ENCODE measurements at places on chromosomes 2 and 18.

GRCh38 chr18:45656194-45656770 is 41.0 kb downstream of the SLC14A2 start:
- H3K27me3 ChIP-seq: peaks cover under 1% of the 10 kb centered on the region
- no peaks in the 10 kb centered on the region for H3K4me1 ChIP-seq
- no peaks in the 10 kb centered on the region for H3K36me3 ChIP-seq
- H3K27ac ChIP-seq: no peak overlapping the region
- no peak overlapping the region for H3K4me3 ChIP-seq

DNA sequence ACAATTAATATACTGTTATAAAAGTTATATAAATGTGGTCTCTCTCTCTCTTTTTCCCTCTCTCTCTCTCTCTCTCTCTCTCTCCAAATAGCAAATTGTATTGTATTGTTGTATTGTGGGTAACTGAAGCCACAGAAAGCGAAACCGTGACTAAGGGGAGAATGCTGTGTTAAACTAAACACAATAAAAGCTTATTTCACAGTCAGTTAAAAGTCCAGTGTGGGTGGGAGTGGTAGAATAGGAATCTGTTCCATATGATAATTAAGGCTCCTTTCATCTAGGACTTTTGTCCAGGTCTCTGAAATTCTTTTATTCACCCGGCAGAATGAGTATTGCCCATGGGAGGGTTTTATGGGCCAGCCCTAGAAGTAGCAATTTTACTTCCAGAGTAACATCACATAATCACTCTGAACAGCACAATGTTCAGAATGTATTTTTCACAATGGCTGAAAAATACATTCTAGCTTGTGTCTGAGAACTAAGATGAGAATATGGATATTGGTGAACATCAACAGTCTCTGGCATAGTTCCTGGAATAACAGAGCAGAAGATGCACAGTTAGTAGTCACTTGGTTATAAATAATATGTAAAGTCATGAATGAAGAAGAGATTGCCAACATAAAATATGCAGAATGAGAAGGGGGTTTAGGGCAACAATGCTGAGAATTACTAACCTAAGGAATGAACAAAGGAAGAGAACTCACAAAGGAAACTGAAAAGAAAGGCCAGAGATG is 399.1 kb downstream of the PLCL1 start:
- H3K4me1 ChIP-seq: no peaks in the 10 kb centered on the region
- no peak overlapping the region for H3K27ac ChIP-seq
- no peak for DNase-seq
- H3K4me3 ChIP-seq: no peak overlapping the region
- no peaks in the 10 kb centered on the region for H3K27me3 ChIP-seq
- no peaks in the 10 kb centered on the region for H3K36me3 ChIP-seq

- H3K36me3 ChIP-seq: no peaks in the 10 kb centered on the region
- H3K27me3 ChIP-seq: no peaks in the 10 kb centered on the region
- no peaks in the 10 kb centered on the region for H3K4me1 ChIP-seq
- DNase-seq: no peak
- no peak overlapping the region for H3K4me3 ChIP-seq
These were observed 259.3 kb downstream of the SOX11 start for GRCh38 chr2:5951471-5951870.

DNA sequence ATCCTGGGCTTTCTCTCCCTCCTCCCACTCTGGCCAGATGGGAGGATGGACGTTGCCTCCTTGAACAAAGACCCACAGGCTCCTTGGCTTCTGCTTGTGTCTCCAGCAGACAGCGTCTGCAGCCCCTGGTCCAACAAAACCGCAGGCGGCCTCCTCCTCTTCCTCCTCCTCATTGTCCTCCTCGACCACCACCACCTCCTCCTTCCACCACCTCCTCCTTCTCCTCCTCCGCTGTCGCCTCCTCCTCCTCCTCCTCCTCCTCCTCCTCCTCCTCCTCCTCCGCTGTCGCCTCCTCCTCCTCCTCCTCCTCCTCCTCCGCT is 45.7 kb upstream of the ALPP start:
- no peaks in the 10 kb centered on the region for H3K36me3 ChIP-seq
- H3K27me3 ChIP-seq: no peaks in the 10 kb centered on the region
- no peaks in the 10 kb centered on the region for H3K4me1 ChIP-seq
- H3K4me3 ChIP-seq: no peak overlapping the region

GRCh38 chr2:71693286-71694270 is 240.2 kb downstream of the DYSF start:
- H3K4me1 ChIP-seq: no peaks in the 10 kb centered on the region
- peaks cover 2% of the 10 kb centered on the region for H3K27me3 ChIP-seq
- no peak overlapping the region for H3K4me3 ChIP-seq
- no peaks in the 10 kb centered on the region for H3K36me3 ChIP-seq

DNA sequence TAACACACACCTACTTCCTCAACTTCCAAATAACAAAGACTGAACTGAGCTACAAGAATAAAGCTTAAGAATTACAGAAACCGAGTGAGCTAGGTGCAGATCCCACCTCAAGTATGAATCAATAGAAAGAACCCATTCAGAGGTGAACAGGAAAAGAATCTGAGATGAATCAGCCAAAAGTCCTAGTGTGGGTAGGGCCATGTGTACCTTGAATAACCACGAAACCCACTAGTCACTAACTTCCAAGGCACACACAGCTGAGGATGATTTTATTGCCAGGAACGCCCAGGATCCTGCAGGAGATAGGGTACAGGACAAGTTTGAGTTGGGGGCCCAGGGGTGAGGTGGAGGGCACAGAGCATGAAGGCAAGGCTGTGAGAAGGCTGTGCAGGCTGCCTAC is 99.7 kb upstream of the REG3A start:
- H3K4me1 ChIP-seq: no peaks in the 10 kb centered on the region
- H3K4me3 ChIP-seq: no peak overlapping the region
- H3K27ac ChIP-seq: no peak overlapping the region
- H3K27me3 ChIP-seq: no peaks in the 10 kb centered on the region

- peaks cover 25% of the 10 kb centered on the region for H3K27me3 ChIP-seq
- no peaks in the 10 kb centered on the region for H3K4me1 ChIP-seq
- H3K4me3 ChIP-seq: no peak overlapping the region
- H3K27ac ChIP-seq: no peak overlapping the region
- no peak for DNase-seq
These were observed 117.0 kb downstream of the FTCDNL1 start for GRCh38 chr2:199734011-199734410.
